ENCODE measurements at places on chromosomes 12 and 14. TPM values are rescaled to one million over a fixed set of nuclear protein-coding genes. Genes with fewer than 3 reads are reported as not detected.

The DIO2 gene
- total RNA-seq: not detected

The KRT3 gene
- total RNA-seq: not detected

The MYF5 gene
- not detected for total RNA-seq

The PRB2 gene
- total RNA-seq: not detected

The USP15 gene
- total RNA-seq: 98.2 TPM

Measured in activated T-cell treated with anti-CD3 and anti-CD28 coated beads, Interleukin-2, amount 50 U/mL, for 4 hours (primary cell).